Right renal pelvis (tissue), 4 donors: ENCODE measurements at places on chromosomes 7 and 10. TPM values are rescaled to one million over a fixed set of nuclear protein-coding genes. Genes with fewer than 3 reads are reported as not detected.

ITPRID1 gene
- polyA plus RNA-seq = 0.01 TPM

DNA sequence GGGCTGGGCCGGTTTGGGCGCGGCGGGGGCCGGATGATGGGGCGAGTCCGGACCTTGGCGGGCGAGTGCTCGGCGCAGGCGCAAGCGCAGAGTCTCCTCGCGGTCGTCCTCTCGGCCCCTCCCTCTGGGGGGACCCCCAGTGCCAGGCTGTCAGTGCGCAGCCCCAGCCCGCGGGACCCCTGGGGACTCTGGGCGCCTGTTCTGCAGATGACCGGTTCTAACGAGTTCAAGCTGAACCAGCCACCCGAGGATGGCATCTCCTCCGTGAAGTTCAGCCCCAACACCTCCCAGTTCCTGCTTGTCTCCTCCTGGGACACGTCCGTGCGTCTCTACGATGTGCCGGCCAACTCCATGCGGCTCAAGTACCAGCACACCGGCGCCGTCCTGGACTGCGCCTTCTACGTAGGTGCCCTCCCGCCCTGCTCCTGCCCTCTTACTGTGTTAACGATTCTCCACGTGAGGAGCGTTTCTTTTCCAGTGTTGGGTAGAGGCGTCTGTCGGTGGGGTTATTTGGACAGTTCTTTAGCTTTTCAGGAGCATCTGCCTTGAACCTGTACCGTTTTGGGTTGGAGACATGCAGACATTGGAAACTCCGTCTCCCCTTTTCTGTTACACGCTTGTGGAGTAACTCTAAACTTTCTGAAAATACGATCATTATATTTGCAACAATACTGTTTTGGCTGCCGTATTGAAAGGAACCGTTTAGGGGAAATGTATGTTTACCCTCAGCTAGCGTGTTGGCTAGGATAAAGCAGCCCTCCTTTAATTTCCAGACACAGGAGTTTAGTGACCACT, 706 bp downstream of the BUB3 start:
- no peak for DNase-seq

GRCh38 chr7:112145206-112145605, 61.0 kb downstream of the DOCK4 start:
- no peak for DNase-seq

DNA sequence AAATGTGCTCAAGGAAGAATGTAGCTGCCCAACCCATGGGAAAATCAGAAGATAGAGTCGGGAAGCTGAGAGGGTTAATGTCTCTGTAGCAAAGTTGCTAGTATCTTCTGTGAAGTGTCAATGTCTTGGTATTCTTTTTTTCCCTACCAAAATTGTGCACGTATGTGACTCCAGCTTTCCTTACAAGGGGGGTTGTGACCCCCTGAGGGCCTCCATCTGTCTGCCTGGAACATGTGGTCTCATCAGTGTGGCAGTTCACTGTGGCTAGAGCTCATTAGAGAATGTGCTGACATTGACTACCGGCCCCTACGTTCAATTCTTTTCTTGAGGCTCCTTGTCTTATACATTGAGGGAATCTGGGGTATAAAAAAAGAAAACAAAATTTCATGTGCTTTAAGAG, 725.2 kb upstream of the CELF2 start:
- DNase-seq = no peak

- no peak for DNase-seq
Measured at GRCh38 chr10:61951144-61951483, 49.6 kb downstream of the ARID5B start.

DNA sequence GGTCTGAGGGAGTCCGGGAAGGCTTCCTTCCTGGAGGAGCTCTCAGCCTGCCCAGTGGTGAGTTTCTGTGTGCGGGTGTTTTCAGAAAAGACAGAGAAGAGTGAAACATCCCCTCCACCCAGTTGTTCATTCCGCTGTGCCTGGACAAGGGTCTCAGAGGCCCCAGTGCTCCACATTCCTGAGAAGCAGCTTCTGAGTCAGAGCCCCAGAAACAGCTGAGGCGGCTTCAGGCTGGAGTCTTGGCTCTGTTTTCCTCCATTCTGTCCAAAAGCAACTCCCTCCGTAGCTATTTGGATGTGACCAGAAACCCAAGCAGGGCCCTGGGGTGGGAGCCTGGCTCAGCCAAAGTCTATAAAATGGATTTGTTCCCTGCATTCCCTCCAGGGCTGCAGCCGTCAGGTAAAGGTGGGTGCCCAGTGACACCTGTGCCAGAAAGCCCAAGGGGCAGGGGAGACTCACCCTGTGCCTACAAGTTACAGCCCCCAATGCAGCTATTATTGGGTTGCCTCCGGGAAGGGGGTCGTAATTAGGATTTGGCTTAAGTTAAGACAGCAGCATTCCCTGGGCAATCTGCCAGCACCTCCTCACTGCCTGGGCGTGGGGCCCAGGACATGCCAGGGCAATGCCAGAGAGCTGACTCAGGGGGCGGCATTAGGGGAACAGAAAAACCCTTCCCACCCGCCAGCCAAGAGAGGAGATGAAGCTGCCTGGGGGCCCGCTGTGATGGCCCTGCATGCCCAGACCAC, 13.1 kb upstream of the CAMK2G start:
- no peak for DNase-seq

DNA sequence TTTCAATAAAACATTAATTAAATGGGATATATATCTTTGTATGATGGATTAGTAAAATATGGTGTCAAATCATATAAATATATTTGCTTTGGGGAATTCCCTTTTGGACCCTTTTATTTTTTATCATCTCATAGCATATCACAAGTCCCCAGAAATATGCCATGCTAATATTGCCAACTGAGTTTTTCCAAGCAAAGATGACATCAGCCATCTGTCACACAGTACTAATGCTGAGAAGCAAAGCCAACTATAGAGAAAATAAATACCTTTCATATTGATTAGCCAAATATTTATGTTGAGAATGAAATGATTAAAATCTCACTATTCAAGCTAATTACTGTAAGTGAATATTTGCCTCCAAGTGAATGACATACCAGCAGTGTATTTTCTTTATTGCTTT, 575.3 kb downstream of the ETV1 start:
- no peak for DNase-seq
